ENCODE measurements at places on chromosomes 5 and 9. TPM values are rescaled to one million over a fixed set of nuclear protein-coding genes. Genes with fewer than 3 reads are reported as not detected.

The SHISAL2B gene
- not detected for total RNA-seq

The FOXD1 gene
- total RNA-seq, result 4.0 TPM

The IPO11 gene
- total RNA-seq, result 47.1 TPM

The ABLIM3 gene
- 111 TPM for total RNA-seq

The KLHL3 gene
- total RNA-seq, result 13.6 TPM

The PCDHGA6 gene
- 0.17 TPM for total RNA-seq

DNA sequence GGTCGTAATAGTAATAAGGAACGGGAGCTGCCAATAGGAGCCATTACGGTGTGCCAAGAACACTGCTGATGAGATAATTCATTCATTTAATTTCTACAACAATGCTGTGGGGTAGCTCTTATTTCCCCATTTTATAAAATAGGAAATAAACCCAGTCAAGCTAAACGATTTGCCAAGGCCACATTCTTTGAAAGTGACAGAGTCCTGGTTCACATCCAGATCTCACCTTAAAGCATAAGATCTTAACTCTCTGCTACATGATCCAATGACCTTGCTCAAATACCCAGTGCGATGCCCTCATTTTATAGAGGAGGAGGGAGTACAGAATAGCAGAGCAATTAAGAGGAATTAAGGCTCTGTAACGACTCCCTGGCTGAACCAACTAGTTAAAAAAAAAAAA lies 5.0 kb downstream of the PDE6A start:
- peaks cover 59% of the 10 kb centered on the region for H3K4me1 ChIP-seq
- H3K27me3 ChIP-seq, result no peaks in the 10 kb centered on the region
- DNase-seq, result peak; percentile 36
- H3K36me3 ChIP-seq, result no peaks in the 10 kb centered on the region
- peak overlapping the region; percentile 99 for H3K27ac ChIP-seq
- peak overlapping the region; percentile 38 for H3K4me3 ChIP-seq

- 0 out of 2 replicates have a peak, but pooled peaks cover 6% of the 10 kb centered on the region for H3K36me3 ChIP-seq
- H3K27ac ChIP-seq, result no peak overlapping the region
- peaks cover 27% of the 10 kb centered on the region for H3K4me1 ChIP-seq
- DNase-seq, result no peak
These were observed 1.9 kb downstream of the MTAP start for GRCh38 chr9:21804331-21804730.

DNA sequence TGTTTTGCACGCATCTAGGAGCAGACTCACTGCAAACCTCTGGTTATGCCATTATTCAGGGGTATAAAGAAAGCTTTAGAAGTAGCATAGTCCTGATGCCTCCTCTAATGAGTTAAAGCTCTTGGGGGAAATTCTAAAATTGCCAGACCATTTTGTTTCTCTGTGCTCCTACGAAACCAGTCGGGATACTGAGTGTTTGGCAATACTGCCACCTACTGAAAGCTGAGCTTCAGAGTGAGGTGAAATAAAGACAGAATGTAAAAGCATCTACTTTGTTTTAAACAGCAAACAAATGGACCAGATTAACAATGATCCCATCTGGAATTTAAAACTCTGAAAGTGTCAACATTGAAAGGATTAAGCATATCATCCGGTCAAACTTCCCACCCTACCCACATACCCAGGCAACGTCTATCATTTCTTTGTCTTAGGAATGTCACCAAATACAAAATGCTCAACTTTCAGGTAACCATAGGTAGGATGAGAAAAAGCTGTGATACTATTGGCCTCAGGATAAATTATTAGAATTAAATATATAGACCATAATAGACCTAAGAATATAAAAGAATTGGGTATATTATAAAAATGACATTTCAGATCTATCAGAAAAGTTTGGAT lies 77.8 kb upstream of the SHISAL2B start:
- H3K4me3 ChIP-seq, result no peak overlapping the region
- no peak for DNase-seq
- H3K36me3 ChIP-seq, result no peaks in the 10 kb centered on the region
- H3K4me1 ChIP-seq, result no peaks in the 10 kb centered on the region
- H3K27ac ChIP-seq, result no peak overlapping the region

DNA sequence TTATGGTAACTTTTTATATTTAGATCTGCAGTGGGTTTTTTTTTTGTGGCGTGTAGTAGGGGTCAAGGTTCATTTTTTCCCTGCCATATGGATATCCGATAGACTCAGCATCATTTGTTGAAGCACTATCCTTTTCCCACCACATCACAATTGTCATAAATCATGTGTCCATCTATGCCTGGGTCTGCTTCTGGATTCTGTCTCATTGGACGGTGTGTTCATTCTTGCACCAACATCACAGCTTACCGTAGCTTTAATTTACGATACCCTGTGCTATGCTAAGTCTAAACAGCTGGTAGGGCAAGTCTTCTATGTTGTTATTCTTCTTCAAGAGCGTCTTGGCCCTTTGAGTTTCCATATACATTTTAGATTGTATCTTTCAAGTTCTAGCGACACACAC lies 175.0 kb downstream of the RGS3 start:
- H3K27me3 ChIP-seq, result no peaks in the 10 kb centered on the region
- H3K36me3 ChIP-seq, result no peaks in the 10 kb centered on the region
- H3K4me3 ChIP-seq, result no peak overlapping the region
- no peak for DNase-seq
- H3K27ac ChIP-seq, result no peak overlapping the region
- H3K4me1 ChIP-seq, result no peaks in the 10 kb centered on the region

GRCh38 chr5:143311428-143311827 lies 92.1 kb downstream of the NR3C1 start:
- no peak overlapping the region for H3K4me3 ChIP-seq
- no peaks in the 10 kb centered on the region for H3K27me3 ChIP-seq
- H3K36me3 ChIP-seq, result 0 out of 2 replicates have a peak, but pooled peaks cover 31% of the 10 kb centered on the region
- peak overlapping the region; percentile 23 for H3K27ac ChIP-seq
- peak; percentile 77 for DNase-seq
- H3K4me1 ChIP-seq, result peaks cover 54% of the 10 kb centered on the region

- H3K27ac ChIP-seq, result no peak overlapping the region
- H3K27me3 ChIP-seq, result no peaks in the 10 kb centered on the region
- H3K4me1 ChIP-seq, result no peaks in the 10 kb centered on the region
- H3K4me3 ChIP-seq, result no peak overlapping the region
- 0 out of 2 replicates have a peak, but pooled peaks cover 3% of the 10 kb centered on the region for H3K36me3 ChIP-seq
These were observed 146.6 kb downstream of the RAPGEF6 start for GRCh38 chr5:131488463-131488862.

DNA sequence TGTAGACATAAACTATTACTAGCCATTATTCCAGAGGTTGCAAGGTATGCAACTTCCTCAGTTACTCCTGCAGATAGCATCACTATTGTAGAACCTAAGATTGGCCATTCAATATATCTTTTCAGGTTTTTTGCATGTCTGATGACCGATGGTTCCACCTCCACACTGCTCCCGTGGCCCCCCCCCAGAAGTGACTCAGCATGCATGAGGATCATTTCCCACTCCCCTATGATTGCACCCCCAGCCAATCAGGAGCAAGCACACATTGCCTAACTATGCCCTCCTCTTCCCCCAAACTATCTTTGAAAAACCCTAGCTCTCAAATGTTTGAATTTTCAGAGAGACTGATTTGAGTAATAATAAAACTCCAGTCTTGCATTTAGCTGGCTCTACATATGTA lies 601.4 kb upstream of the TLE4 start:
- no peaks in the 10 kb centered on the region for H3K36me3 ChIP-seq
- no peak overlapping the region for H3K27ac ChIP-seq
- H3K4me3 ChIP-seq, result no peak overlapping the region
- no peak for DNase-seq

GRCh38 chr5:80072103-80073073 lies 37.2 kb downstream of the THBS4 start:
- no peaks in the 10 kb centered on the region for H3K4me1 ChIP-seq
- no peaks in the 10 kb centered on the region for H3K36me3 ChIP-seq
- no peak overlapping the region for H3K27ac ChIP-seq
- H3K27me3 ChIP-seq, result no peaks in the 10 kb centered on the region
- H3K4me3 ChIP-seq, result no peak overlapping the region
- no peak for DNase-seq

DNA sequence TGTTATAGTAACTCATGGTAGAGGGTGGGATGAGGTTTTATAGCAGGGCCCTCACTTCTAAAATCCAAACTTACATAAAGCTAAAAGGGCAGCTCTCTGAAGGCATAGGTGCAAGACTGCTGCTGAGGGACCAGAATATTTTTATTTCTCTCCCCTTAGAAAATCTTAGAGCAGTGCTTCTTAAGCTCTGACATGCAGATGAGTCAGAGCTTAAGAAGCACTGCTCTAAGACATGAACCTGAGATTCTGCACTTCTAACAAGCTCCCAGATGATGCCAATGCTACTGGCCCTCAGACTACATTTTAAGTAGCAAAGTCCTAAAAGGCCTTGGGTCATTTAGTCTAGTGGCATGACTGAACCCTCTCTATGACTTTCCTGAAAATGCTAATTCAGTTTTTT lies 97.6 kb upstream of the SPRY4 start:
- H3K4me3 ChIP-seq, result no peak overlapping the region
- H3K27me3 ChIP-seq, result no peaks in the 10 kb centered on the region
- peak overlapping the region; percentile 53 for H3K27ac ChIP-seq
- H3K36me3 ChIP-seq, result peaks cover 14% of the 10 kb centered on the region
- H3K4me1 ChIP-seq, result peaks cover 16% of the 10 kb centered on the region

DNA sequence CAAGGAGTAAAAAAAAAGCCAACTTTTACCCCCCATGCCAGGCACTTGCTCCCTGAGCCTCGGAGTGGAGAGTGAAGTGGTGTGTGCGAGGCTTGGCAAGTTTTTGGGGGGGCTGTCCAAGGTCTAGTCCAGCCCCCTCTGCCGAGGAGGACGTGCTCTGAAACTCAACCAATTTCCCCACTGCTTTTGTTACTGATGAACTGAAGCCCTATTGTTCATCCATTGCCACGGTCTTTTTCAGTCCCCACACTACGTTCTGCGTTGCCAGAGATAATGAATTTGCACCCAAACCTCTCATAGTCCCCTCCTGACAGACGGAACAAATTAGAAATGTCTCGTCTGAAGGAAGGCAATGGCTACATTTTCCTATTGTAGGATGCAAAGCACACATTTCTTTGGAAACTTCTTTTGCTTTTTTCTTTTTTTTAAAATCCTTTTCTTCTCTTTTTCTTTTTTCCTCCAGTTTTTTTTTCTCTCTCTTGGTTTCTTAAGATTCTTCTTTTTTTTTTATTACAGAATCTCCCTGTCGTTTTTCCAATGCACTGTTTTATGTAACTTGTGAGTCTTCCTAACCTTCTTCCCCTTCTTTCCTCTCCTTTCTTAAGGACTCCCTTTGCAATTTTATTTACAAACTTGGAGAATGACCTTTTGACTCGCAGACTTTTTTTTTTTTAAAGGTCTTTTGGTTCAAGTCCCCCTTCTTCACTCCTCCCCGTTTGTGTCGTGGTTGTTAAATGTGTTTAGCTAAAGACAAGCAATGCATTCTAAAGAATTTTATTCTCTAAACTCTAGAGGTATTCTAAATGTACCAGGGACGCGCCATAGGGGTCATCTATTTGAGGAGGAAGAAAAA lies 209.5 kb downstream of the MEF2C start:
- H3K27me3 ChIP-seq, result no peaks in the 10 kb centered on the region
- no peak overlapping the region for H3K27ac ChIP-seq

DNA sequence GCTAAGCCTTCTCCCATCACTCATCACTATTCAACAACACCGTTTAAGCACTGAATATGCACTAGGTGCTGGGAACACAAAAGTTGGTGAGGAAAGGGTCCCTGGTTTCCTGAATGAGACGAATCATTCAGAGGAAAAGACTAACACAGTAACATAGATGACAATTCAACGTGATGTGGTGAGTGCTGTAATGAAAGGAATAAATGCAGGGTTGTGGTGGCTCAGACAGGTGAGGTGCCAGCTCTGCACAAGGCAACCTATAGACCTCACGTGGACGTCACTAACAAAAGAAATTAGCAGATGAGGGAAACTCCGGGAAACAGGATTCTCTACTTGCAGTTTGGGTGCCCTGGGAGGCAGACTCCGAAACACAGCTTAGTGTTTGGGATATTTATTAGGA lies 40.0 kb upstream of the ERBIN start:
- H3K4me1 ChIP-seq, result peaks cover 25% of the 10 kb centered on the region
- H3K36me3 ChIP-seq, result no peaks in the 10 kb centered on the region
- H3K4me3 ChIP-seq, result peak overlapping the region; percentile 47
- no peak for DNase-seq
- no peaks in the 10 kb centered on the region for H3K27me3 ChIP-seq
- H3K27ac ChIP-seq, result peak overlapping the region; percentile 80

DNA sequence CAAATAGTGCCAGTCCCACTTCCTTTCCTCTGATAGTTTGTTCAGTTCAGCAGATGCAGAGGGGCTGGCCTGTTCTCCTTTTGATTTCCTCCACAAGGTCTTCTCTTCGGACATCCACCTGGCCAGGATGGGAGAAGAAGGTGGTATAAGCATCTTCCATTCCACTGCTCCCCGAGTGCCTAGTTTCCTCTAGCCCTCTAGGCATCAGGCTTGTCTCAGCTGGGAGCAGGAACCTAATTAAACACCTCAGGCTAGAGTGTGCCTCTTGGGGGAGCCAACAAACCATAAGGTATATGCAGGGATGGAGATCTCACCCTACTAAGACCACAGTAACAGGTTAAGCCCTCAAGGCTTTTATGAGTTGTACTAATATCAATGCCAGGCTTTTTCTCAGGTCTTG lies 835 bp upstream of the DND1 start:
- H3K27ac ChIP-seq, result no peak overlapping the region
- no peaks in the 10 kb centered on the region for H3K4me1 ChIP-seq
- no peaks in the 10 kb centered on the region for H3K27me3 ChIP-seq
- no peak for DNase-seq
- no peak overlapping the region for H3K4me3 ChIP-seq

DNA sequence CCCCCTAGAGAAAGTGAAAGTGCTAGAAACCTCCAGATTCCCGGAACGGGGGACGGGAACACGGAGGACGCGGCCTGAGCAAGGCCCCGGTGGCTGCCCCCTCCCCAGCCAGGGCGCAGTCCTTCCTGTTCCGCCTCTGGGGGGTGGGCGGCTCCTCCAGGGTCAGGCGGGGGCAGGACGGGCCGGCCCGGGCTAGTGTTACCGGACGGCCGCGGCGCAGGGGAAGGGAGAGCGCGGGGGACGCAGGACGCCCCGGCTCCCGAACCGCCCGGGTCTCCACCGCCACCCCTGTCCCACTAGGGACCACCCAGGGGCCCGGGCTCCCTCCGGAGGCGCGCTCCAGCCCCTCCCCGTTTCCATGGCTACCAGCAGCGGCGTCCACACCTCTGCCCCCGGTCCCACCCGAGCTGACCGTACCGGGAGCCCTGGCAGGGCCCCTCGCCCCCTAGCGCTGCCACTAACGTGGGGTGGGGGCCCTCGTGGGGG lies 579 bp downstream of the SLC12A7 start:
- H3K4me1 ChIP-seq, result peaks cover 30% of the 10 kb centered on the region
- no peak for DNase-seq
- no peaks in the 10 kb centered on the region for H3K27me3 ChIP-seq
- H3K27ac ChIP-seq, result no peak overlapping the region
- no peaks in the 10 kb centered on the region for H3K36me3 ChIP-seq
- peak overlapping the region; percentile 84 for H3K4me3 ChIP-seq

GRCh38 chr9:29129763-29130162 lies 1556.5 kb upstream of the C9orf72 start:
- no peak overlapping the region for H3K27ac ChIP-seq
- DNase-seq, result no peak
- no peak overlapping the region for H3K4me3 ChIP-seq
- H3K4me1 ChIP-seq, result no peaks in the 10 kb centered on the region

GRCh38 chr9:99079542-99079941 lies 25.4 kb upstream of the TGFBR1 start:
- H3K4me3 ChIP-seq, result no peak overlapping the region
- no peak overlapping the region for H3K27ac ChIP-seq
- H3K36me3 ChIP-seq, result no peaks in the 10 kb centered on the region
- no peak for DNase-seq
- H3K27me3 ChIP-seq, result no peaks in the 10 kb centered on the region
- H3K4me1 ChIP-seq, result no peaks in the 10 kb centered on the region

All from PC-9 (cell line).